ENCODE measurements at places on chromosomes 2 and 18.

DNA sequence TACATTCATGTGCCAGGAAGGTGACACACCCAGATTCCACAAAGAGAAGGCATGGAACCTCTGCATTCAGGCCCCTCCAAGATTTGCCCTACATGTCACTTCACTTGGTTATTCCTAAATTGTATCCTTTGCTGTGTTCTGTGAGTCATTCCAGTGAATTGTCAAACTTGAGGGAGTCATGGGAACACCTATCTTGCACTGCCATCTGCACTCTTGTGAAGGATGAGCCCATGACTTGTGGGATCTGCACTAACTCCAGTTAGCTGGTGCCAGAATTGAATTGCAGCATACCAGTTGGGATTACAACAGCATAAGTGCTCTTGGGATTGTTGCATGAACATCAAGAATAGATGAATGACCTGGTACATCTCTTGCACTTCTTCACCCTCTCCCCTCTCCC, 1288.0 kb upstream of the ZEB2 start:
- DNase-seq, result no peak

DNA sequence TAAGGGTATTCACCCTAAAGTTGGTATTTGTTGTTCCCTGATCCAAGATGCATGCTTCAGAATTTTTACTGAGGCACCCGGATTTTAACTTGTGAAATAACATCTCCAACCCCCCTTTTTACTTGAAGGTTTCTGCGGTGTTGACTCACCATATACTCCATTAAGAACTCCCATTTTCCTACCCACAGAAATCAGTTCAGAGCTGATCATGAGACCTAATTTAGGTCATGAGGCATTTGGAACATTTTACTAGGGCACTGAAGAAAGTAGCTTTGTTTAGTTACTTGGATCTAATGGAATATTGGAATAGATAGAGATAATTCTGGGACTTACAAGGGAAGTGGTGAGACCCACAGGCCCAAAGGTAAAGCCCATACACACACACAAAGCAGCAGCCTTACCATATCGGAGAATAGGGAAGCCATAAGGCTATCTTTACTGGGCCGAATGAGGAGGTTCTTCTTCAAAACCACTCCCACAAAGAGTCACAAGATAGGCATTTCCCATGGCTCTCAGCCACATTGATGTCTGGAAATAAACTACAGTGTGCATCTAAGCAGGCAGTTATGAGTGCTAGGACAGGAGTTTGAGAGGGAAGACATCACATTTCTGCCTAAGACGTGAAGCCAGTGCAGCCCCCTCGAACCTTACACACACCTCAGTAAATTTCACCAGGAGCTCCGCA, 681.0 kb upstream of the LRRTM4 start:
- DNase-seq, result no peak

GRCh38 chr2:72024451-72025175, 123.0 kb downstream of the CYP26B1 start:
- DNase-seq, result no peak

- no peak for DNase-seq
Observed at GRCh38 chr2:98761267-98761781, 30.4 kb upstream of the MGAT4A start.

- no peak for DNase-seq
Observed at GRCh38 chr2:190615555-190616200, 33.2 kb upstream of the NAB1 start.

DNA sequence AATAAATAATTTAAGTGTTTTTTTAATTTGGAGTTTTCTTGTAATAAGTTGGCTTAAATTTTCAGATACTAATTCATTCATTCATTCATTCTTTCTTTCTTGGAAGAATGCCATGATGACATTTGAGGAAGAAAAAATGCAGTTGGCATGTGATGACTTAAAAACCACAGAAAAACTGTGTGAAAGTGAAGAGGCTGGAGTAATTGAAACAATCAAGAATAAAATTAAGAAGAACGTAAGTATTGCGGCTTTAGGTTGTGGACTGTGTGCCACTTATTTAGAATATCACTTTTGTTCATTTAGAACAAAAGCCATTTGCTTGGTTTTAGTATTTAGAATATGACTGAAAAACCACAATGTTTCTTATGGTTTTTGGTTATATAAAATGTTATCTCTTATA, 51.4 kb downstream of the TTC39C start:
- DNase-seq, result no peak

GRCh38 chr18:54717673-54718407, 110.4 kb upstream of the RAB27B start:
- DNase-seq, result no peak

- no peak for DNase-seq
Observed at GRCh38 chr2:8403876-8404275, 278.0 kb upstream of the ID2 start.

- no peak for DNase-seq
Observed at GRCh38 chr2:111694700-111695101, 189.3 kb downstream of the ANAPC1 start.

DNA sequence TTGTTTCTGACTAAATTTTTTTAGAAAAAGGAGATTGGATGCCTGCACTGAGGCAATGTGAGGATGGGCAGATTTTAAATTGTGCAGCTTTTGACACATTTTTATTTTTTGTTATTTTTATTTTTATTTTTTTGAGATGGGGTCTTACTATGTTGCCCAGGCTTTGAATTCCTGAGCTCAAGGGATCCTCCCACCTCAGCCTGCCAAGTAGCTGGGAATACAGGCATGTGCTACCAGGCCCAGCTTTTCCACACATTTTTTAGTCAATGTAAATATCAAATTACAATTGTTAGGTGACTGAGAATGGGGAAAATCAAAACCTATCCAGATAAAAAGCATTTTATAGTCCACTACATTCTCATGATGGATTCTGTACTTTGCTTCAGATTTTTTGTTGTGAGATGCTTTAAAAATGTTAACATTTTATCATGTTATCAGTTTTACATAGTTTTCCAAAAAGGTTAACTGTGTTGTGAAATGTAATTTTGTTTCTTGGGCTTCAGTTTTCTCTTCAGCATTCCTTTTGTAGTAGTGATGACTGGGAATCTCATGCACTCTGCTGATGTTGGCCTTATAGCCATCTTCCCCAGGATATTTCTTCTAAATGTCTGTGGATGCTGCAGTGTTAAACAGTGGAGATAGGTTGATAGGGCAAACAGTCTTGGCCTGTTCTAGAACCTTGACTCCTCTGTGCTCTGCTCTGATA, 41.4 kb downstream of the PKP4 start:
- no peak for DNase-seq

- no peak for DNase-seq
Observed at GRCh38 chr18:58196164-58196563, 152.1 kb downstream of the NEDD4L start.

DNA sequence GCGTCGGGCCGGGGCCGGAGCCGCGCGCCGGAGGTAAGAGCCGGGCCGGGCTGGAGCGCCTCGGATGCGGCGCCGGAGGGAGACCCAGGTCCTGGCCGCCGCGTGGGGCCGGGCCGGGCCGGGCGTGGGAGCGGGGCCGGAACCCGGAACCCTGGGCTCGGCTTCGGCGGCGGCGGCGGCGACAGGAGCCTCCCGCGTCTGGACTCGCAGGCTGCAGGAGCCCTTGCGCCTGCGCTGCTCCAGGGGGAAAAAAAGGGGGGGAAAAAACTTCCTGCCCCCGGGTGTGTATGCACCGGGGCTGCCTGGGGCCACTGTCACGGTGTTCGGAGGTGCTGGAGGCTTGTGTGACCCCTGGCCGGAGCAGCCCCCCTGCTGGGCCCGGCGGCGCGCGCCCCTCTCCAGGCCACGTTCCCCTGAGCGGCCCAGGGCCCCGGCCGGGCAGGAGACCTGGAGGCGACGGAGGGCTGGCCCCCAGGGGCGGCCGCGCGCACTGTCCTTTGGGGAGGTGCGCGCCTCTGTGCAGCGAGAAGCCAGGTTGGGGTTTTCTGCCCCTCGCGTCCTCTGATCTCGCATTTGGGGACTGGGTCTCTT, 864 bp downstream of the KLHL29 start:
- no peak for DNase-seq

- DNase-seq, result no peak
Observed at GRCh38 chr2:201135386-201135785, 19.4 kb downstream of the CFLAR start.

- no peak for DNase-seq
Observed at GRCh38 chr2:230899287-230899686, 25.8 kb downstream of the GPR55 start.

DNA sequence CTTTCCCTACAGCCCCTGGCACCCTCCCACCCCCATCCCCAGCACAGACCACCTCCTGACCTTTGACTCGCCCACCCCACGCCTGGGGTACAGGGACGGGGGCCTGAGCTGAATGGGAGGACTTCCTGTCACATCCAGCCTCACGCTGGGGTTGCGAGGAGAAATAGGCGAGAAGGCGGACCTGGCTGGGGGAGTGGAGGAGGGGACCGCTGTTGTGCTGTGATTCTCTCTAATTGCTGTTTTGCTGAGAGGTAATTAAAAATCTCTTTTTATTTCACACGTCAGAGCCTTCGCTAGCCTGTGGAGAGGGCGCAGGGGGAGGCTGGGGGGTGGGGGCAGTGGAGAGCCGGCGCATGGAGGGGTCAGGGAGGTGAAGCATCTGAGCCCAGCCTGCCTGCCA, 9.7 kb upstream of the ECEL1 start:
- DNase-seq, result no peak

DNA sequence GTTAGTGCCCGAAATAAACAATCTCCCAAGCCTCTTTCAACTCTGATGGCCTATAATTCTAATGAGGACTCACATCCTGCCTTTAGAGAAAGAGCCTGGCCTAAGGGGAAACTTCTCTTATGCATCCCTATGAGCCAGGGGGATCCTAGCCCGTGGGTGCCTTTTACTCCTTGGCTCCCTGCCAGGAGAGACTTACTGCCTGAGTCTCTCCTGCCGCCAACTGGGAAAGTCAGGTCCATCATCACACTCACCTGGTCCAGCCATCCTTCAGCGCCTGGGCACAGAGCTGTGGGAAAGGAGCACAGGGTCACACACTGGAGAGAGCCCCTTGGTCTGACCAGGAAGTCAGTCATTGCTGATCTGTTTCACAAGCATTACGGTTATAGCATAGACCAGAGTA, 24.1 kb downstream of the ENOSF1 start:
- DNase-seq, result no peak

GRCh38 chr2:25420820-25421237, 79.1 kb upstream of the DNMT3A start:
- DNase-seq, result no peak

GRCh38 chr2:18518116-18519111, 42.0 kb downstream of the RDH14 start:
- no peak for DNase-seq

DNA sequence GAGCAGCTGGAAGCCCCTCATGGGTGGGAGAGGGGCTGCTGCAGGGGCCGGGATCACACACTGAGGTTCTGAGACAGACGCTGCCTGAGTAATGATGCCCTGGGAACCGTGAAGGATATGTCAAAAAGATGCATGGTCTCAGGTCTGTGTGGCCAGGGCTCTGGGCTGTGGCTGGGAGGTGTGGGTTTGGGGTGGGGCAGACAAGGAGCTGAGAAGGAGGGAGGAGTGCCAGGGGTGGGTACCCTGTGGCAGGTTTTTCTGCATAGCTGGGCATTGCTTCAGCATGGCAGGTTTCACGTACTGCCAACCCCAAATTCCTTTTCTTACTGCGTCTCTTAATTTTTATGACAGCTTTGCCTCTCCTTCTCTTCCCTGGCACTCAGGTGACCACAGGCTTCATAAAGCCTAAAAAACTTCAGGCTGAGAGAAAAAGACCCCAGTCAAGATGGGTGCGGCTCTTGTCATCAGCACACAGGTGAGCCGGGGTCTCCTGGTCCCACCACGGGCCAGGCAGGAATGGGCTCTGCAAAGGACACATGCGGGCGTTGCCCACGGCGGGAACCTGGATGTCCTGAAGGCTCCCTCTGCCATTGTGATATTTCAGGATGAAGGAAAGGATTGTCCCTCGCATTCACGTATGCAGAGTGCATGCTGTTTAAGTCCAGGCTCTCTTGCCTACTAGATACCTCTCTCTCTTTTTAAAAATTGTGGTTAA, 18.0 kb downstream of the MALL start:
- no peak for DNase-seq

DNA sequence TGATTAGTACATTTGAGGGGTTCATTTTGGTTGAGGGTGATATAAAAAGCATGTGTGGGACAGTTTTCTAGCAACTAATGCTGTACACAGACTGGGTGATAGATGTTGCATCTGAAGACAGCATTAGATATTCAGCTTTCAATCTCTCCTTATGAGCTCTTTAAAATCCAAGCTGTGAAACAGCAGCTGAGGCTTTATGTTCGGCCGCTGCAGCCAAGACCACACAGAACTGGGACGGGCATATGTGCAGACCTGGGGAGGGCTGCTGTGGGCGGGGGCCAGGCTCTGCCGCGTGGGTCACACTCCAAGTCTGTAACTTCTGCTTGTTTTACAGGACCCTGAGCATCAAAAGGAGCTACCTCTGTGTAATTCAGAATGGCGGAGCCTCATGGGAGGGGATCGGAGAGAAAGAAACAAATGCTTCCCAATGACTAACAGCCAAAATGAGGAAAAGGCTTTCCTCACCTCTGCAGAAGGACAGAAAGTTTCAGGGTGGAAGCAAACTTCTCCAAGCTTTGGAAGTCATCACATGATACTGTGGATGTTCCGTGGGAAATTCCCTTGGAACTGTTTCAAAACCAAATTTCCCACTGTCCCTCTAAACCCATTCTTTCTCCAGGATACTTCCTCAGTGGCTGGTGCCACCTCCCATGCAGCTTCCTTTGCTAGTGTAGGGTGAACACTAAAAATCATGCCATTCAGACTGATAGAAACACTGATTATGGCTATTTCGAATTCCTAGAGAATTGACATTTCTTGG, 711.9 kb upstream of the ID2 start:
- no peak for DNase-seq

DNA sequence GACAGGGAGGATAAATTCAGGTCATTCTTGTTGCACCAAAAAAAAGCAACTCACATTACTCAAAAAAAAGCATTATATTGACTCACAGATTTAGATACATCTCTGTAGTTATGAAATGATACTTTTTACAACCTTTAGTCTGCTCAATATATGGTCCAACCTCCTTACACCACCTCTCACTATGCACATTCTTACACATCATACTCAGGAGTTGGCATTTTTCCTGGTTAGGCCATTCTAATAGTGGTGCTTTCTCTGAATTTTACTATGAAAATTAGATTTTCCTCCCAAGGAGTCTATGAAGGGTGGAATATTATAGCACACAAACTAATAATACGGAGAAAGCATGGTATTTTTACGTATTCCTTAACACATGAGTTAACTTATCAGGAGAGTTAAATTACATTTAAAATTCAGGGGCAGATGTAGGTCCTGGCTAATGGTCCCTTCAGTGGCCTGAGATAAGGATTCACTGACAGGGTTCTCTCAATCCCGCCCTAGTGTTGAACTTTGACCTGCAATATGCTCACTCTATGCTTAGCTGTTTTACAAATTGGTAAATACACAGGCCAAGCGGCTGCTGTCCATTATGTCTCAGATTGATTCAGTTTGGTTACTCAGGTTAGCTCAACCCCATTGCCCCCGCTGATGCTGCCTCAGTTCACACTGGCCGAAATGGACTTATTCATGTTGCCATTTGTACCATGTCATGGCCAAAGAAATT, 153.6 kb downstream of the NCKAP5 start:
- no peak for DNase-seq

GRCh38 chr2:223930103-223930976, 14.8 kb downstream of the WDFY1 start:
- no peak for DNase-seq

- no peak for DNase-seq
Observed at GRCh38 chr18:79018911-79019310, 39.3 kb downstream of the SALL3 start.
